ENCODE measurements at places on chromosomes 7 and 10.
A peak's percentile ranks its signal among the peaks of the same experiment; 100 is the strongest.

GRCh38 chr7:121874298-121874697 is 1.3 kb downstream of the PTPRZ1 start:
- DNase-seq = no peak

DNA sequence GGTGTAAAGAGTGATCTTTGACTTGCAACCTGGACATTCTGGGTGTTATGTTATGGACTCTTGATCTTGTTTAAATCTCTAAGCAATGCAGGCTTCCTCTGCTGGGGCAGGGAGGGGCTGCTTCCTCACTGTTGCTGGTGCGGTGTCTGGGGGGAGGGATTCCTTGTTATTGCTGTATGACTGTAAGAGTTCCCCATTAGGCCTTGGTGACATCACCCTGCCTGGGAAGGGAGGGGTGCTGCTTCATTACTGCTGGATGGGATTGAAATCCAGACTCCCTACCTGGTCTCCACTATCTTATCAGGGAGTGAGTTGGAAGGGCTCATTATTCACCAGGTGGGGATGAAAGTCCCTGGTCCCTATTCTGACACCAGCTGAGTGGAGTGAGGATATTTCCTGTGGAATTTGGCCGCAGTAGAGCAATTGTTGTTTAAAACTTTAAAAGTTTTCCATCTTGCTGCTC is 8.8 kb downstream of the OGDH start:
- DNase-seq = no peak

DNA sequence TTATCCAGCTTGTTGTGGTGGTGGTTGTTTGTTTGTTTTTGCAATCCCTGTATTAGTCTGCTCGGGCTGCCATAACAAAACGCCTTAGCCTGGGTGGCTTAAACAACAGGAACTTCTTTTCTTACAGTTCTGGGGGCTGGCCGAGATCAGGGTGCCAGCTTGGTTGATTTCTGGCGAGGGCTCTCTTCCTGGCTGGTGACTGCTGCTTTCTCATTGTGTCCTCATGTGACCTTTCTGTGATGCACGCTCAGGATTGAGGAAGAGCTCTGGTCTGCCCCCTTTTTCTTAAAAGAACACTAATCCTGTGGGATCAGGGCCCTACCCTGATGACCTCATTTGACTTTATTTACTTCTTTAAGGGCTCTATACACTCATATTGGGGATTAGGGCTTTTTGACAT is 107.1 kb upstream of the NRP1 start:
- no peak for DNase-seq

- DNase-seq = peak; percentile 51
These were observed 33.1 kb downstream of the STAMBPL1 start for GRCh38 chr10:88913127-88913526.

- no peak for DNase-seq
These were observed 59.2 kb downstream of the INPP5A start for GRCh38 chr10:132596742-132597279.

GRCh38 chr7:94567396-94567795 is 57.8 kb downstream of the CASD1 start:
- no peak for DNase-seq

DNA sequence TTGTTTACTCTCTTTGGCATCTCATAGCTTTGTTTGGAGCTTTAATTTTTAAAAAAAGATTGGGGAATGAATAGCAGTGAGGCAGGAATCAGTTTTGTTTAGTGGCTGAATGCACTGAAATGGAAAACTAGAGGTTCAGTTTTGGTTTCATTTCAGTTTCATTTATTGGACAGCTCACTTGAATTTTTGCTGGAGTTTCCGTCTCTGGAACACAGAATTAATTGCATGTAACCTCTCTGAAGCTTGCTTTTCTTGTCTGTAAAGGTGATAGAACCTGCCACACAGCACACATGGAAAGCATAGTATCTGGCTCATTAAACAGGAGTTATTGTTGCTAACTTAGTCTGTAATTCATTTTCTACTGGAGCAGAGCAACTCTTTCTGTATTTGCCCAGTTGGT is 7.1 kb downstream of the GRM8 start:
- no peak for DNase-seq

GRCh38 chr10:76411729-76412435 is 980.5 kb downstream of the LRMDA start:
- no peak for DNase-seq

DNA sequence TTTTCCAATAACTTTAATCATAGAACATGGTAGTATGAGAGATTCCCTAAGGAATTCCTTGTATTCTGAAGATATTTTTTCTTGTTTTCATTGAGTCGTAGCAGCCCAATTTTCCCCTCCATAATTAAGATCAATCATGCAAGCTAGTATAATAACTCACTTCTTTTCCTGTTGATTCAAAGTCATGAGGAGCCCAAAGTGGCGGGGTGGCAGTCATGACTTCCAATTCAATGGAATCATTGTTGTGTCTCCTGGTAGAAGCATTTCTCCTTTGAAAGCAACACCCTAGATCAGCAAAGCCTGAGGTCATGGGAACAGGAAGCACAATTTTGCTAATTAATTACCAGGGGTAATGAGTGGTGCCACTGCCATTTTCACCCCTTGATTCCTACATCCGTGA is 77.6 kb upstream of the MAGI2 start:
- no peak for DNase-seq

DNA sequence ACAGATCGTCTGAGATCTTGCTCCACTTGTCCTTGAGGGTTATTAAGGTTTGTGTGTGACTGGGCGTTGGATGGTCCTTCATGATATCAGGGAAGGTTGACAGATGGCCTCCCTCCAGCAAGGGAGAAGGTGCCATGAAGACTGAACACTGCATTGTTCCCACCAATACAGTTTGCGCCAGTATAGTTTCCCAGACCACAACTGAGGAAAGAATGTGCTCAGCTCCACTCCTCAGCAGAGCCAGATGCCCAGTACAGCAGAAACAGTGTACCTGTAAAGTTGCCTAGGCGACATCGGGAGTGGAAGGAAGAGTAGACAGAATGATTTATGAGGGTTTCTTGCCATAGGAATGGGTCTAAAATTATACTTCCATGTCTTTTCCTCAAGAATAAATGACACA is 137.5 kb downstream of the ST7 start:
- peak; percentile 56 for DNase-seq

DNA sequence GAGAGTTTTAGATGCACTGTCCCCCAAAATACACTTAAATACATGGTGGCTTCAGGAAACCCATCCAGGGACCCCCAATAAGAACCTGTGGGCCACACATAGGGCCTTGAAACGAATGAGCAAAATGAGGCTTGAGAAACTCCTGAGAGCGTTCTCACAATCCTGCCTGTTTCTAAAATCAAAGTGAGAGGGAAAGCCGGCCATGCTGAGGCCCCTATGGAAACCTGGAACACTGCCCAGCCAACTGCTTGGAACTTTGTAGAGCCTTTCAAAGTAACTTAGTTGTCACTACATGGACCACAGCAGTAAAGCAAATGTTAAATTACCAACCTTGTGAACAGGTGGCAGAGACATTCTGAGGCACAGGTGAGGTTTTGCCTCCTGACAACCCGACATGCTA is 13.4 kb downstream of the SGMS1 start:
- no peak for DNase-seq

GRCh38 chr10:24951201-24952142 is 934 bp downstream of the PRTFDC1 start:
- DNase-seq = peak; percentile 35

DNA sequence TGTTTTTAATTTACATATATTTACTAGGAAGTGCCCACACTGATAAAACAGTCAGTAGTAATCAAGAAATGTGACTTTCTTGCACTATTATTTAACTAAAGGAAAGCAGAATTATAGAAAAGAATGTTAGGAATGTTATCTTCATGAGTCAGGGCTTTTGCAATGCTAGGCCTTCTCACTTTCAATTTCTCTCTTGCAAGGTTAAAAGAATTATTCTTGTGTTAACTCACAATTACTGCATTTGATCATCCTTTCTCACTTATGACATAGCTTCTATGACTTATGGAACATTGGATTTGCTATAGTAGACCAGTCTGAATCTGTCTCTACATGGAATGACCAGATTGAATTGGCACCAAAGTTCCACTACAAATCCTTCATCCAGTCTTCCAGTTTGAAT is 192.4 kb downstream of the SDK1 start:
- no peak for DNase-seq

DNA sequence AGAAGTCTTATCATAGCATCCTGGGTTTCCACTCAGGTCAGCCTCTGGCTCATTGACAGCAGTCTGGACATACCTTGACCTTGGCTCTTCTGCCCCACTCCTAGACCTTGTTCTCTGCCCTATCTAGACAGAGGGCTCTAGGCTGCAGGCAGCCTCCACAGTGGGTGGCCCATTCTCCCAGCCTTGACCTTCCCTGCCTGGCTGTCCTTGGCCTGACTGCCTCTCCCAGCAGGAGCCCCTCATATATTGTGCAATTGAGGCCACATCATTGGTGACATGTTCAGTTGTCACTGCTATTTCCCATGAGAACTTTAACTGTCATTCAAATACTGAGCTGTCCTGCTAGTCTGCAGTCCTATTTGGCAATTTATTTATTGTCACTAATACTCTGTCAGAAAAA is 503.4 kb downstream of the PLXNA4 start:
- no peak for DNase-seq

GRCh38 chr10:1208366-1209311 is 152.5 kb downstream of the WDR37 start:
- no peak for DNase-seq

- DNase-seq = no peak
These were observed 4.2 kb upstream of the RPEL1 start for GRCh38 chr10:103241262-103242011.

DNA sequence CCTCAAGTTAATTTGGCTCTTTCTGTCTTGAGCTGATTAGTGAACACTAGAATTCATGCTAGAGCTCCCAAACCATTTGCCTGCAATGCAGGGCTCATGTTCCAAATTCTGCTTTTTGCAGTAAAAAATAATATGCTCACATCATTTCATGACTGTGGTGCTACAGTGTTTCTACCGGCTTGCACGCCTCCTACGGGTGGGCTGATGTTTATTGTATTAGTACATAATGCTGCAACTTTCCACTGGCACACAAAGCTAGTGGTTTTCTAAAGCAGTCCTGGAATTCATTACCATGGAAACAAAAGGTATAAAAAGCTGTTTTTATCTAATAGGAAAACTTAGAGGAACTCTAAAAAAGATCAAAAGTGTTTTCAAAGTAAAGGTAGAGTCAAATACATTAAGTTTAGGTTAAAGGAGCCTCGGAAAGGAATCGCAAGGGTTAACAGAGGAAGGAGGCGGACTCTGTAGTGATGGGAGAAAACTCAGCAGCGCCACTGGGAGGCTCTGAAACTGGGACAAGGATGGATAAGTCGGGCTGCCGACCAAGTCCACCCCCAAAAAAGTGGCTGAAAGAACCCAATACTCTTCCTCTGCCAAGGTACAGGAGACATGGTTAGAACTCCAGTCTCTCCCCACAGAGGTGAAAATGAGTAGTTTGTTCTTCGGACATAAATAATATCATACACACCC is 25.9 kb downstream of the GRM8 start:
- DNase-seq = no peak

DNA sequence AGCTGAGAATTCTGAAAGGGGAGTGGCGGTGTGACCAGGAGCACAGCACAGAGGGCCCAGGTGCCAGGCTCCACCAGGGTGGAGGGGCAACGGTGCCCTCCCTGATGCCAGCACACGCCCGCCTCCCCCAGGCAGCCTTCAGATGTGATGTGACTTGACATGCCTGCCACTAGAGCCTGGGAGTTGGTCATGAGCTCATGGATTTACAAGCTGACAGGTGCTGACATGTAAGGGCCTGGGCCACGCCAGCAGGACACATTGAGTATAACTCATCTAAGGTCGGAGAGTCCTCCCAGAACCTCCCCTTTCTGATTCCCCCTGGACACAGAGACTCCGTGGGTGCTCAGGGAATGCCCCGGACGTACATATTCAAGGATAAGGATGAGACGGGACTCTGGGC is 74.2 kb downstream of the LSM5 start:
- DNase-seq = no peak

DNA sequence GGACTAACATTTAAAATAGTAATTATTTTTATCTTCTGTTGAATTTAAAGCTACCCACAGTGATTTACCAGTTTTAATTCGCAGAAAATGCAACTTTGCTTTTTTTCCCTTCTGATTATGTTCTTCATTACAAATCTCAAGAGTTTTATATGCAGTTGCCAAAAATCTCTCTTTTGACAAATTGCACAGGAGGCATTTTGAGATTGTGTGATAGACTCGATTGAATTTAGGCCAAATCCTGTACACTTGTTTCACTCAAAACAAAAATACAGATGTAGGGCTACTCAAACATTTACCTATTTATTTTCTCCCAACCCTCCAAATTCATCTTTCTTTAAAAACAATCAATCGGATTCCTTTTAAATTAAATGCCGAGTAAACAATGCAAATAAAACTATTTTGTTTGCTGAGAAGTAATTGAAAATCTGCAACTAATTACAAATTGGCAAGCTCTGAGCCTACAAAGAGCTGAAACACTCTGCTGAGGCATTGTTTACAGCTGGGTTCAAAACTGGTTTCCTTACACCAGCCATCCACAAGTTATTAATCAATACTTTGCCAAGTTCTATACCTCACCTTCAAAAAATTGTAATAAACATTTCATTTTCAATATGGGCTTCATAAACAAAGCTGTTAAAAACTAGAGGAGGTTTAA is 214.9 kb upstream of the TCF7L2 start:
- DNase-seq = no peak

GRCh38 chr7:113856010-113856409 is 62.8 kb downstream of the PPP1R3A start:
- no peak for DNase-seq

DNA sequence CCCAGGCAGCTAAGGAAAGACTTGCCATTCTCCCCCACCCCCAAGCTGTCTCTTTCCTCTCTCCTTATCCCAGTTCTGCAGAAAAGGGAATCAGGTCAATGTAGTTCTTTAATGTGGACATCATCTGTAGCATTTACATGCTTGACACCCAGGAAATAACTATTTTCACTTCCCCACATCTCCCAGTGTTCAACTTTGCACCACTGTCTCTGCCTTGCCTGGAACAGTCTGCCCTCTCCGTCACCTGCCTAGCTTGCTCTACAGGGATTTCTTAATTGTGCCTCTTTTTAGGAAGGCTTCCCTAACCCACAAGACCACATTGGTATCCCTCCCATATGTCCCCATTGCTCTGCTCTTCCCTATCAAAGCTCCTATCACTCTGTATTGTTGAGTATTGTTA is 45.9 kb upstream of the TOMM7 start:
- no peak for DNase-seq

- no peak for DNase-seq
These were observed 144.1 kb downstream of the EMX2 start for GRCh38 chr10:117686606-117687005.

DNA sequence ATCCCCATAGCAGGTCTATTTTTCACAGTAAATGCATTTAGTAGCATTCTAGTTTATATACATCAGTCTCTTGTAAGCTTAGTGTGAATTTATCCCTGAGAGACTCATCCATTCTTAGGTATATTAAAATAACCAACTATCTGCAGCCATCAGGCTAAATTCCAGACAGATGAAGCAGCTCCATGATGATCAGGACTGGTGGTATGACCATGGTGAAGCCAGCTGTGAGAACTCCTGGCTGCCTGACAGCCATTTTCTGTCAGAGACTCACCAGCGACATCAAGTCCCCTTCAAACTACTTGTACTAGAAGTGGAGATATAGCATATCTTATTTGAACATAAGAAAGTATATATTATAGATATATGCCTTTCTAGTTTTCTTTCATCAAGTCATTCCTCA is 70.3 kb upstream of the GSDME start:
- no peak for DNase-seq
